Activated gamma-delta T cell treated with Interleukin-2 at 50 U/mL for 16 hours (primary cell): ENCODE measurements at places on chromosomes 5 and 9.

GRCh38 chr9:108316630-108317029, 539.2 kb downstream of the ACTL7B start:
- no peak for DNase-seq

- DNase-seq = no peak
Observed at GRCh38 chr9:7316967-7317366, 482.6 kb downstream of the DMAC1 start.

DNA sequence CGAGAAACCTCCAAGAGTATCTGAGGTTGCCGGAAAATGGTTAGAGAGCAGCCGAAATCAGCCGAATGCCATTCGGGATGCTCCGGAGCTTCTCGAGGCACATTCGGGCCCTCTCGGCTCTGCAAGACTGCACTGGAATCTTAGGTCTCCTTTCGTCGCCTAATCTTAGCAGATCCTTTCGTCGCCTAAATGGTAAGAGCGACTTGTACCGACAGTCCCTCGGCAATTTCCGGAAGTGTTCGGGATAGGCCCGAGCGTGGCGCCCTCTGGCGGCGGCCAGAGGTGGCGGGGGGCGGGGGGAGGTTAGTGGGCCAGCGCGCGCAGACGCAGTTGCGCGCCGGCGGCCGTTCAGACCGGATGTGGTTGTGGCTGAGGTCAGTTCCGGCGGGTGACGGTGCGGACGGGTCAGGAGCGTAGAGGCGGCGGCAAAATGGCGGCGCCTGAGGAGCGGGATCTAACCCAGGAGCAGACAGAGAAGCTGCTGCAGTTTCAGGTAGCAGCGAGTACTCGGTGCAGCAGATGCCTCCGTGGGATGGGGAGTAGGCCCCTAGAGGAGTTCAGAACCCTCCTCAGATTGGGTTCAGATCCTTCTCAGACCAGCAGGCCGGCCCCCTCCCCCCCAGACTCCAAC, at the start of gene FAF2:
FAF2 (plus strand) TSS at position 408 of the 631 bp plus-strand sequence; CDS start at position 431, 23 bp downstream.
- peak; percentile 97 for DNase-seq

DNA sequence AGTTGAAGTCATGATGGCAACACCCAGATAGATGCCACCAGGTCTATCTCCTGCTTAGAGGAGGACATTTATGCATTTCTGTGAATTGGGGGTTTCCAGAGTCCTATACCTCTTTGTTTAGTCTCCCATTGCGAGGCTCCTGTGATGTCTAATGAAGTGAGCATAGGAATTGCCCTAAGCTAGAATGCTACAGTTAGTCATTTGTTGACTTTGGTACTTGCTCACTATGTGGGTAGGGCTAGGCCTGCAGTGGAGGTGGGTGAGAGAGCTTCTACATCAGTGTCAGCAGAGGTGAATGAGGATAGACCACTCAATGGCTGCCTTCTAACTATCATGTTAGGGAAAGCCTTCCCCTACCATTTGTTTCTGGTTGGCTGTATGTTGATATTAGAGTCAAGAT, 173.3 kb upstream of the POC5 start:
- DNase-seq = no peak

- no peak for DNase-seq
Observed at GRCh38 chr5:167442922-167443321, 848.5 kb upstream of the WWC1 start.

GRCh38 chr9:107251756-107252322, 31.2 kb upstream of the RAD23B start:
- no peak for DNase-seq

DNA sequence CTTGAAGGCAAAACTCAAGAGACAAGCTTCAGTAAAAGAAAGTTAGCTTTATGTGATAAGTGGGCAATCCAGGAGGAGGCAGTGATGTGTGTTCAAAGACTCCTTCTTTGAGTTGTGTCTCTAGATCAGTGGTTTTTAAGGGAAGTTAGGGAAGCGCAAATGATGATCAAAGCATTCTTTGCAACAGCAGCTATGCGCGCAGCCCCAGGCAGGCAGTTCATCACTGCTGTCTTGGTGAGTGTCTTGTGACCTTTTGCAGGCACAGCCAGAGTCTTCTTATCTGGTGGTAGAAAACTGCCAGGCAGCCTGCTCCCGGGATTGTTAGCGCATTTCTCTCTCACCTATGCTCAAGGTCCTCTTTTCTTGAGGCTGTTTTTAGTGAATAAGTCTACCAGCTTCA, 40.3 kb upstream of the CLK4 start:
- DNase-seq = no peak

DNA sequence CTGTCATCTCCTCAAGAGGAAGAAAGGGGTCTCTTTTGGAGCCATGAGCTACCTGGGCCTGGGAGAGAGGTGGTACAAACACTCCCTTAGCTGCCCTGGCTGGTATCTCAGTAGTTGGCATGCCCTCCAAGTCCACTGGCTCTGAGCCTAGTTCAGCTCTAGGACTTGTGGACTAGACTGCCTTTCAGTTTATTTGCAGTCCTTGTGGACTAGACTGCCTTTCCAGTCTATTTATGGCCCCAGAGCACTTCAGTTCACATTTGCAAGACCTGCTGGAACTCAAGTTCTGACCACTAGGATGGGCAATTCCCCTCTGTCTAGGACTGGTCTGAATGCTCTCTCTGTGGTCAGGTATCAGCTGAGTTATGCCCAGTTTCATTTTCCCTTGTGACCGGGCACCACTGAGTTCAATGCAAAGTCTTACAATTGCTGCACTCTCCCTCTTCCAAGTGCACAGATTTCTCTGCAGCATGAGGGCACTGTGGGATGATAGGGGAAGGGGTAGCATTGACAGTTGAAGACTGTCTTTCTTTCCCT, 1019.0 kb downstream of the TAF11L14 start:
- no peak for DNase-seq

GRCh38 chr5:145479857-145480256, 355.3 kb downstream of the PRELID2 start:
- DNase-seq = no peak

DNA sequence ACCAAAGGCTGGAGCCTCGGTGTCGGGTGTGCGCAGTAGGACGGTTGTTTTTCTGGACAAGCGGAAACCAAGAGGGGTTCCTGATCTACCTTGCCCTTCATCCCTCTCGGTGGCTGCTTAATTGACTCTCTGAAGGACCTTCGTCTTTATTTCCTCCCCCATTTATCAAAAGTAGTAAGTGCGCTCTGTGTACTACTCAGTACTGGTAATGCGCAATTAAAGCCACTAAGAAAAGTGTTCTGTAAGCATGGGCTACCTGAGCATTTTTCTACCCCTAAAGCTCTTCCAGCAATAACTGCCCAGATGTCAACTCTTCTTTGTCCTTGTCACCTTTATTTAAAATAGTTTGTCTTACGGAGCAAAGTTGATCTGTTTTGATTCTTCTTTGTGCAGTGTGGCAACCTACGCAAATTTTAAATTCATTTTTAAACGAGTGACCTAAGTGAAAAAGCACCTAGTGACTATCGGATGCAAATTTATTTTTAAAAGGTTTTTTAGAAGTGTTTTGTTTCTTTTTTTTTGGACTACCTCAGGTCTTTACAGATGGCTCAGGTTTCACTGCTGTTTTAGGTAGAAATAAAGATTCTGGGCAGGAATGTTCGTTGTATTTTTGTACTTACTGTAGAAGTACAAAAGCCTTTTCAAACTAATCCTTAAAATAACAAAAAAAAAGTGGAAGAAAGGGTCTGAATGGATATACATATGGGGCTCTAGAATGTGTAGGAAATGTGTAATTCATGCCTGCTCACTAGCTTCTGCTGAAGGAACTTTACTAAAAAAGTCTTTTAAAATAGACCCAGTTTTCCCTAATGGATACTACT, 2.0 kb downstream of the JMY start:
- no peak for DNase-seq

DNA sequence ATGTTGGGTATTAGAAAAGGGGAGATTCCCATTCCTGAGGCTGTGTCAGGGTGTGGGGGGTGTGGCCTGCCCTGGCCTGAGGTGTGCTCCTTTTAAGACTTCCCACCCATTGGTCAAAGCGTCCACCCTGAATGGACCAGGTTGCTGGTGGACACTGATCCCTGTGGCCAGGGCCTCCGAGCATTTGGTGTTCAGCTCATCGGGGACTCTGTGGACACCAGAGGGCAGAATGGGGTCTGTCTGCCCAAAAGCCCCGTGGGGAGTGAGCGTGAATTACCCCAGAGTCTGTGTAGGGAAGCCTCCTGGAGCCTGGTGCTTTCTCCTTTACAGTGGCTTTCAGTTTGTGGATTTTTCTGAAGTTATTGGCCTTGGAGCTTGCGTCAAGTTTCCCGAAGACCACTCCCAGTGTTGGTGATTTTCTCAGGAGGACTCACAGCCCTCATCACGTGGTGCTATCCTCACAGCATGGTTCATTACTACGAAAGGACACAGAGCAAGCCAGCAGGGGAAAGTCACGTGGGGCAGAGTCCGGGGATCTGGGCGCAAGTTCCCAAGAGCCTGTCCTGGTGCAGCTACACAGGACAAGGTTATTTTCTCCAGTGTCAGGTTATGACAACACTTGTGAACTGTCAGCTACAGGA, 55.5 kb downstream of the TENT4A start:
- no peak for DNase-seq

DNA sequence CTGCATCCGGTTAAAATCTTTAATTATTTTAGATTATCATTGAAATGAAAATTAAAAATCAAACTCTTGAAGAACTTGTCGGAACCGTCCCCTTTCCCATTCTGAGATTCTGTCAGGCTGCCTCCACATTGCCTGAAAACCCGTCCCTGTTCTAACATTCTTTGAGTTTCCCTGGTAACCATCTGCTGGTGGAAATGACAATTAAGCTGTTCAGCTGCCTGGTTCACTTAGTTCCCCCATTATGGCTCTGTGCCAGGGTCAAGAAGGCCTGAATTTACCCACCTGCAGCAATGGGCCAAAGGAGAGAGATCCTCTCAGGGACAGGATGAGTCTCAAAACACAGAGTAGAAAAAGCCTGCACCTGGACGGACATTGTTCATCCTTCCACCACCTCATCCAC, 11.8 kb upstream of the TCOF1 start:
- no peak for DNase-seq

DNA sequence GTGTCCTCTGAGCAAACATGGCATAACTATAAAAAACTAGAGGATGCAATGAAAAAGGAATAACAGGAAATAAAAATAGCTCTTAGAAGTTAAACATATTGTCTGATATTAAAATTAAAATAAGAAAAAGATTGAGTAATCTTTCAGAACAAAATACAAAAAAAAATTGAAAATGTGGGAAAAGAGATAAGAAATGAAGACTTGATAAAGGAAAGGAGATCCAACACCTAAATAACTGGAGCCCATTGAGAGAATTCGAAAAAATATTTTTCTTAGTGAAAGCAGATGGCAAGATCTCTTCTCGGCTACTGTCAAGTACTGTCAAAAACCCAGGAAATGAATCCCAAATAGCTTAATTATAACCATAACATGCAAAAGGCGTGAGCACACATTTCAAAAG, 24.9 kb downstream of the LIFR start:
- no peak for DNase-seq

DNA sequence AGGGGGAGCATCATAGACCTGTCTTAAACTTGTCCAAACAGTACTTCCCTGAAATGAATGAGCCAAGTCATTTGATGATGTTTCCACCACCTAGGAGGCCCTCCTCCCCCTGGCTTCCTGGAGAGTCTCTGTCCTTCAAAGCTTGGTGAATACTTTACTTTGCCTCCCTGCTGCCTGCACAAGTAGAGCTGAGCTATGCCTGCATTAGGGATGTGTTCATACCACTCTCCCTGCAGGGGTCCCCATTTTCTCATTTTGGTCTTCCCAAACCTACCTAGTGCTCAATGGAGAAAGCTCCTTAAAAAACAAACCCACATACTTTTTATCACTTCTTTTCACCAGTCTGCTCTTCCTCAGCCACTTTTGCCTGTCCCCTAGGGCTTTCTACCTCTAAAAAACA, 7.7 kb downstream of the CCNI2 start:
- DNase-seq = no peak

DNA sequence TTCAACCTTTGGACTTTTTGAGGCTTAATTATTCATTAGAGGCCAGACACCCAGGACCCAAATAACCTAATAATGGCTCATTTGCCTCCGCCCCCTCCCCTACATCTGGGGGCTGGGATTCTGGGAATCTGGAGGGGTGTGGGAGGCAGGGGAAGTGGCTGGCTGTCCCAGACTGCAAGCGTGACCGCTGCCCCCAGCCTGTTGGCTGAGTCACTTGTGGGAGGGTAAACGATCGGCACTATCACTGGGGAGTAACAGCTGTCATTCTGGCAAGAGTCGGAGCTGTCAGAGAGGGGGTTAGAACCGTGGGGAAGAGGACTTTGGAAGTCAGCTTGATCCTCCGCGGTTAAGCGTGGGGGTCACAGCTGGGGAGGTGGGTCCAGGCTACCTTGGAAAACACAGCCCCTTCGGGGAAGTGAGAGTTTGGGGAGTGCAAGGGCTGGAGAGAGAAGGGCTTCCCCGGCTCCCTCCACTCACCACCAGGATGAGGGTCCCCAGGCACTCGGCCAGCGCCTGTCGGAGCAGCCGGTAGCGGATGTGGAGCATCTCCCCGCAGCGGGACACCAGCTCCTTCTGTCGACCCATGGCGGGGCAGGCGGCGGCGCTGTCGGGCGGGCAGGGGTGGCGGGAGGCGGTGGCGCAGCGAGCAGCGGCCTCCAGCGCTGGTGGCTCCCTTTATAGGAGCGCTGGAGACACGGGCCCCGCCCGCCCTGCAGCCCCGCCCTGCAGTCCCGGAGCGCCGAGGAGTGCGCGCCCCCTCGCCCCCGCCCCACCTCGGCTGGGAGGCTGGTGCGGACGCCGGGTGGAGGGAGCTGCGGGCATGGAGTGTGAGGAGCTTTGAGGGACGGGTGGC, at the start of gene AQP3:
AQP3 (minus strand) TSS at position 648 of the 853 bp plus-strand sequence; CDS start at position 585, 63 bp downstream.
- DNase-seq = peak; percentile 67
